ENCODE measurements at places on chromosomes 2 and 18.

- H3K27ac ChIP-seq, result peak overlapping the region; percentile 12
- peaks cover 88% of the 10 kb centered on the region for H3K4me1 ChIP-seq
- DNase-seq, result peak; percentile 60
- H3K36me3 ChIP-seq, result no peaks in the 10 kb centered on the region
Measured at GRCh38 chr18:492451-492850, 8.1 kb downstream of the COLEC12 start.

DNA sequence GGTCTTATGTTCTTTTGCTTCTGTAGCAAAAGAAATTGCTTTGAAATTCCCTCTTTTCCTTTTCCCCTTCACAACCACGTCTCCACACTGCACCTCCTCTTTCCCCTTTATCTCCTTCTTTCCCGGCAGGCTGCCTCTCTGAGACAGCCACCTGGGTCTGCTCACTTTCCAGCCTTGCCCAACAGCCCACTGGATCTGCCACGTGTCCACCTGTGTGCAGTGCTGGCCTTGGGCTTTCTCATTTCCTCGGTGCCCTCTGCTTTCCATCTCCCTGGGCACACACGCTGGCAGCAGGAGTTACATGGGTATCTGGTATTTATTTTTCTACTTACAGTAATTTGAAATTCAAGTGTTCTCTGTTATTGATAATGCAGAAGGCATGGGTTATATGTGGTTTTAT, 213.4 kb upstream of the LYPD1 start:
- H3K27ac ChIP-seq, result no peak overlapping the region
- no peaks in the 10 kb centered on the region for H3K4me1 ChIP-seq
- H3K36me3 ChIP-seq, result no peaks in the 10 kb centered on the region
- H3K4me3 ChIP-seq, result no peak overlapping the region
- DNase-seq, result no peak

DNA sequence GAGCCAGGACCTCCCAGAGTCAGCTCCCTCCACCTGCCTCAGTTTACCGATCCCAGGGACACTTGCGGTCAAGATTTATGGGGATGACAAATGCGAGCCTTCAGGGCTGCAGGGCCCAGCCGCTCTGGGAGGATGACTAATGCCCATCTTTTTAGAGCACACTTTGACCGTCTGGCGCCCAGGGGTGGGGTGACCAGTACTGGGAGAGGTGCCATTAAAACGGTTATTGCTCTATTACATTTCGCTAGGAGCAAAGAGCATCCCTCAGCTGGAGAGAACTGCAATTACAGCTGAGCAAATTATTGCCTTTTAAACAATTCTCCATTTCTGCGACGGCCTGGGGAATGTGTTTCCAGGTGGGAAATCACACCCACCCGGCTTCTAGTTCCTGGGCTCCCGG, 42.6 kb upstream of the HPCAL1 start:
- DNase-seq, result no peak
- no peak overlapping the region for H3K4me3 ChIP-seq
- no peaks in the 10 kb centered on the region for H3K36me3 ChIP-seq
- no peak overlapping the region for H3K27ac ChIP-seq
- H3K27me3 ChIP-seq, result no peaks in the 10 kb centered on the region

- peak; percentile 63 for DNase-seq
- H3K27me3 ChIP-seq, result no peaks in the 10 kb centered on the region
Measured at GRCh38 chr2:176491172-176491904, 222.1 kb downstream of the MTX2 start.

DNA sequence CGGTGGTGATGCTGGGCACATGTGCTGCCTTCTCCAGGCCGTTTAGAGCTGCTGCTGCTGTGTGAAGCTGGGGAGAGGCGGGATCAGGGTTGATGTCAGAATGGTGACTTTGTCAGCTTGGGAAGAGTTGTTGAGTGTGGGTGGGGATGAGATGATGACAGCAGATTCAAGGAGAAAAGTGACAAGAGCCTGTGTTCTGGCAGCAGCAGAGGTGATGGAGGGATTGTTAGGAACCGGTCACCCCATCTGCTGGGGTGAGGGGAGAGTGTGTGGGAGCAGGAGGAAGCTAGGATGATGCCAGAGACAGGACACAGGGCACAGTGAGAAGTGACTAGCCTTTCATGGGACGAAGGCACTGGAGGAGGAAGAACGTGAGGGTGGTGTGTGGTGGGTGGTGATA, 345.5 kb downstream of the RNF144A start:
- H3K27me3 ChIP-seq, result no peaks in the 10 kb centered on the region
- H3K4me3 ChIP-seq, result no peak overlapping the region
- no peaks in the 10 kb centered on the region for H3K4me1 ChIP-seq
- H3K36me3 ChIP-seq, result no peaks in the 10 kb centered on the region
